ENCODE measurements at places on chromosomes 1 and 21.

DNA sequence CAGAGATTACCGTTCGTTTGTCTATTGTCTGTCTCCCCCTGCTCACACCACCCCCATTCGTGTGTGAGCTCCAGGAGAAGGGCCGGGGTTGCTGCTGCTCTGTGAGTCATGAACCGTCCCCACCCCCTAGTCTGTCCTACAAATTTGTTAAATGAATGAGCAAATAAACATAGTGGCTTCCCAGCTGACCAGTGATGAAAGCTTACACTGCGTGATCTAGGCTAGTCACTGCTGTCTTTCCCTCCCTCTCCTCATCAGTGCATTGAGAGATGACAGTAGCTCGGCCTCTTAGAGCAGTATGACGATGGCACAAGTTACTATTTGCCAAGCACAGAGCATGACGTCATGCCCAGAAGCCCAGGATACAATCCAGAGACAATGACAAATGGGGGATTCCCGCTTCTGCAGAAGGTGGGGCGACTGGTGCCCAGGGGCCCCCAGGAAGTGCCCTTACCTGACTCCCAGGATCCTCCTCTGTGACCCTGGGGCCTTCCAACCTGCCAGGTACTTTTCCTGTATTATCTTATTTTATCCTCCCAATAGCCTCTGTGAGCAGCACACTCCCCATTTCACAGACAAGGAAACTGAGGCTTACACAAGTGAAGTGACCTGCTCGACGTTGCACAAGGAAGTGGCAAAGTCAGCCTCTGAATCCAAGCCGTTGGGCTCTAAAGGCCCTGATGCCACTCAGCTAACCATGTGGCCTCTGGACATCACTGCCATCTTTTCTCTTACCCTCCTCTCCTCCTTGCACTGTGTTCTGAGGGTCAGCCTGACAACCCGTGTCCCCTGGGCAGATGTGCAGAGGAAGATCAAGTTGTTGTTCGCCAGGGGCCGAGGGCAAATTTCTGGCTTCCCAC is 8.6 kb upstream of the EPHA2 start:
- no peak for DNase-seq

GRCh38 chr1:30508611-30509010 is 214.8 kb downstream of the MATN1 start:
- DNase-seq, result no peak

- DNase-seq, result no peak
Measured at GRCh38 chr1:178871551-178872320, 859 bp upstream of the ANGPTL1 start.

DNA sequence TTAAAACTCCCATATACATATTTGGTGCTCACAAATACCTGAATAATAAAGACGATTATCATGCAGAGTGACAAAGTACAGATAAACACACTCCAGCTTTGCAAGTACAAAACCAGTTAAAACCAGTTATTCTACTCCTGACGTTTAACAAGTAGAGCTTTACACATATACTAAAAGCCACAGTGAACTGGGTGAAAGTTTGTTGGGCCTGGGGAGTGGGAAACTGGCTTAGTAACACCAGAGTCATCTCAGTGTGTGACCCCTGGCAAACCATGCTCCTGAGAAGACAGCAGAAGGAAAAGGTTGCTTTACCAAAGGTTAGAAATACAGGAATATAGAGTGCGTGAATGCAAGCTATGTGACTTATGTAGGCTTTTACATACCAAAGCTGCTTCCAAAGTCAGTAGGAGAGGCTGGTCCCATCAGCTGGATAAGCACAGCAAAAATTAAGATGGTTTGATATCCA is 148.1 kb downstream of the NRIP1 start:
- no peak for DNase-seq

DNA sequence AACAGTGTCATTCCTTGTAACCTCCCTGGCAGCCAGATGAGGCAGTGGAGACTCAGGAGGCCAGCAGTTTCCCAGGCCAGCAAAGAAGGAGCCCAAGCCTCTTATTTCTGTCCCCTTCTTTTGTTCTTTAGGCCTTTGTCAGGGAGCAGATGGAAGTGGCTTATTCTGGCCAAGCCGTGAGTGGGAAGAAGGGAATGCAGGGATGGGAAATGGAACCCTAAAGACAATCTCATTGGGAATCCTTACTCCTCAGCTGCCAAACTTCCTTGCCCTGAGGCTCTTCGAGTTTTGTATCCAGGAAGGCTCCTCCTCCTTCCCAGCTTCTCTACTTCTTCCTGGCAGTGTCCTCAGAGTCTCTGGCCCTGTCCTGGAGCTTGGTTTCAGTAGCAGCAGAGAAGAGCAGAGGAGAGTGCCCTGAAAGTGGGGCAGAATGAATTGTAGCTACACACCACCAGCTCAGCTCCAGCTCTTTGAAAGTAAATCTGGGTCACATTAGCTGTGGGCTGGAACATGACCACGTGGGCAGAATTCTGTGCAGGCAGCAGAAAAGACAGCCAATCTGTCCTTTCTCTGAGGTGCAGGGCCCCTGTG is 63.9 kb downstream of the NDUFS5 start:
- DNase-seq, result no peak

GRCh38 chr1:77794550-77794949 is 15.1 kb downstream of the MIGA1 start:
- no peak for DNase-seq

- DNase-seq, result no peak
Measured at GRCh38 chr1:50661626-50662025, 238.4 kb upstream of the DMRTA2 start.

GRCh38 chr1:67463298-67463955 is 33.2 kb upstream of the SERBP1 start:
- DNase-seq, result no peak

DNA sequence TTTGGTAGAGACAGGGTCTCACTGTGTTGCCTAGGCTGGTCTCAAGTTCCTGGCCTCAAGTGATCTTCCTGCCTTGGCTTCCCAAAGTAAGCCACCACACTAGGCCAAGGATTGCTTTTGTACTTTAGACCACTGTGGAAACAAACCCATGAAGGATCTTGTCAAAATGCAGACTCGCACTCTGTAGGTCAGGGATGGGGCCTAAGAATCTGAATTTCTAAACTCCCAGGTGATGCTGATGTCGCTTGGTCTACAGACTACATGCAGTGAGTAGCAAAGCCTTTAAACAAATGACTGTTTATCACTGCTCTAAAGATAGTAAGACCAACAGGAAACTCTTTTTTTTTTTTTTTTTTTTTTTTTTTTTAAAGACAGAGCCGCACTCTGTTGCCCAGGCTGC is 54.1 kb upstream of the MUTYH start:
- peak; percentile 2 for DNase-seq

- no peak for DNase-seq
Measured at GRCh38 chr1:244082969-244083368, 31.9 kb downstream of the ZBTB18 start.

DNA sequence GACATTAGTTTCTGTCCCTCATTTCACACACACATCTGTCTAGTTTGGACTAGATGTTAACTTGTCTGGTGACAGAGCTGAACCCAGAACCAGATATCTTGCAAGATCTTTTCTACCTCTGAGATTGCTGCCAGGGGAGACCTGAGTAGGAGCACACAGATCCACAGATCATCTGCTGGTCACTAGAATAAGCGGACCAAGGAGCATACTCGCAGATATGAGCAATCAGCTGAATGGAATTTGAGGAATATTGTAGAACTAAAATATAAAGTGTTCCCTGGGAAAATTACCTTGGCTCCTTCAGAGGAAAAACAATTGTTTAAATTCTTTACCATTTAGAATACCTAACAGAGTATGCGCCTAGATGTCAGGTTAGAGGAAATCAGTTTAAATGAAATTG is 90.7 kb downstream of the TNFSF18 start:
- no peak for DNase-seq

GRCh38 chr1:59915516-59915915 is 11.1 kb downstream of the CYP2J2 start:
- DNase-seq, result no peak

- DNase-seq, result no peak
Measured at GRCh38 chr1:220514256-220514655, 13.7 kb upstream of the MARK1 start.

DNA sequence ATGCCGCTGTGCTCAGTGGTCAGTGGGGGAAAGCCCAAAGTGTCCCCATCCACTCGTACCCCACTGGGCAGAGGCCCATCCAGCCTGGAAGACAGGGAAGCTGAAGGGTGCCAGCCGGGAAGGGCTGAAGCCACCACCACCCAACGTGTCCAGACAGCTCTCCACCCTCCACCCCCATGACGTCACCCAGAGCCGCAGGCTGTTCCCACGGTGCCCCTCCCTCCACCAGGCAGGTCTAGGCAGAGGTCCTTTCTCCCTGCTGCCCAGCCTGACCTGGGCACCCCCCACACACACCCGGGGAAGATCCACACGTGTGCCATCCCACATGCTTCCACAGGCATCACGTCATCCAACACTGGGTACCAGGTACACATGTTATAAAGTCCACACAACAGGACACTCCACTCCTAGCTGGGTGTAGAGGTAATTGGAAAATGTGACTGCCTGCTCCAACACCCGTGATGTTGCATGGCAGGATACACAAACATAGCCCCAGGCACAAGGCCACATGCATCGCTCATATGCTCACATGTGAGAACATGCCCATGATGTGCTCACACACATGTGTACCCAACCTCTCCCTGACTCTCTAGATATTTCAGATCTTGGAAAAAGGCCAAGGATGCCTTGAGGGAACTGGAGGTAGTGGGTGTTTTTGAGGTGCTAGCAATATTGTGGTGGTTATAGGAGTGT is 5.1 kb upstream of the ARHGAP30 start:
- DNase-seq, result no peak

GRCh38 chr1:233673261-233673946 is 59.5 kb downstream of the KCNK1 start:
- DNase-seq, result no peak

DNA sequence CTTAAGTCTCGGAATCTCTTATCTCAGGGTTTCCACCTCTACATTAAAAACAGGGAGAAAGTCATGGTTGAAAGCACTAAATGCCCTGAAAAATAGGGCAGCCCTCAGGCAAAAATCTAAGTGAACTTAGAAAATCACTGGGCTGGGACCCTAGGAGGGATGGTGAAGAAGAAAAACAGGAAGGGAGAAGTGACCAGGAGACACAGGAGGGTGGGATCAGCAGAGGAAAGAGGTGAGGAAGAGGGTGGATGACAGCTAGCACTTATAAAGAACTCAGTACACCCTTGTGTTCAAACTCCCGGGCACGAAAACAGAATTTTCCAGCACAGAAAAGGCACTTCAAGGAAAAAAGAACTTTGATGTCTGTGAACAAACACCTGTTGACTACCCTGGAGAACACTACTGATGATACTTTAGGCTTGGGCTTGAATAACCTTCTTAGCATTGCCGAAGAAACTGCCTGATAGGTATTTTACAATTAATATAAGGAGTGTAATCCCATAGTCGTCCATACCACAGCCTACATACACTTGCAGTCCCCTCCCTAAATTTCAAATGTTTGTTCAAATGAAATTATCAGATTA is 2.0 kb downstream of the CHML start:
- DNase-seq, result no peak

GRCh38 chr1:110174961-110175360 is 24.7 kb downstream of the SLC6A17 start:
- DNase-seq, result no peak

DNA sequence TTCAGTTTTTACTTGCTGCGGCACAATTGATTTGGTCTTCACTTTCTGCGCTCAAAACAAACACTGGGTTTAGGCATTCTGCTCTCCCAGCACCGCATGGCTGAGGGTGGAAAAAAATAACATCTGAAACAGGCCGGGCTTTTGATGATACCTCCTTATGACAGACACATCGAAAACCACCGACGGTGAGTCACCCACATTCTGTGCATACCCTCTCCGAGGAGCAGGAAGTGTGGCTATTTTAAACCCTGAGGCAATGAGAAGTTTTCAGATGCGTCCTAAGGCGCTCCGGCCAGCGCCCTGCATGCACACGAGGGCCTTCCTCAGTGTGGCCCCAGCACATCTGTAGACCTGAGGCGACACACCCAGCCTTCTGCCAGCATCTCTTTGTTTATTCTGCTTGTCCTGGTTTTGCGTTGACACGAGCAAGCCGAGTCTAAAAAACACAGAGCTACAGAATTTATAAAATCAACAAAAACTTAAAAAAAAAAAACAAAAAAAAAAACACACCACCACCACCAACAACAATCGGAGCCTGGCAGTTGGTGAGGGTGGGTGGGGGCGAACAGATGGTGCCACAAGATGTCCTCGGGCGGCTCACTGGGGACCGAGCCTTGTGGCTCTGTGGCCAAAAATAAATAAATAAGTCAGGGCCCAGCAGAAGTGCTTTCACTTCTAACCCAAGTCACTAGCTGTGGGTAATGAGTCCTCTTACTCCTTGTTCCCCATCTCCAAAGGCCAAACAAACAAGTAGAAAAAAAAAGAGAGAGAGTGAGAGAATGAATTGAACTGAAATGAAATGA is 162.6 kb upstream of the IRF2BP2 start:
- peak; percentile 88 for DNase-seq

GRCh38 chr1:187788718-187789117 is 960.0 kb downstream of the PLA2G4A start:
- DNase-seq, result no peak

DNA sequence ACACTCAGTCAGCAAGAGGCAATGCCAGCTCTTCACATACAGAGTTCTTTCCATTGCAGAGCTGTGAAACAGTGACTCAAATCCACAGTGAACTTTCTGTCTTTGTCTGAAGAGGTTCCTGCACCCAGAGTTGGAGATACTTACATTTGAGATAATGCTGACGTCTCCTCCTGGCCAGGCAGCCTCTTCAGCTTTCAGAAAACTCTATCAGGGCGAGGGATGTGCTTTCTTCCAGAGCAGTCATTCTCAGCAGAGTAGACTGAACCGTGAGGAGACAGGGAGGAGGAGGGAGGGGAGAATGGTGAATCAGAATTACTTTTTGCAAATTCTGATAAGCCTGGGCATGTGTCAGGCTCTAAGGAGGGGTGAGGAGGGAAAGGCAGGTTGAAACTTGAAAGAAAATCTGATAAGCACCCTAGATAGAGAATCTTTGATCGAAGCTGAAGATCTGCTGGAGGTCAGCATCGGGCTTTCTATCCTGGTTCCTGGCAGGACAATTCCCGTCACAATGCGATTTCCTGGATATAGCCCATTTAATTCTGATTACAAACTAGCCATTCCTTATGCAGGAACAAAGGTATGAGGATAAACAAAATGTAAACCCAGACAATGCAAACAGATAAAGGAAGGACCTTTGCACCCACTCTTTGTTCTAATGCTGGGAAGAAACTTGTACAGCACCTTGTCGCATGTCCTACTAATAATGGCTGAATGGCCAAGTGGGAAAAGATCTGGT is 18.9 kb upstream of the NID1 start:
- DNase-seq, result no peak

- DNase-seq, result no peak
Measured at GRCh38 chr1:90993245-90993644, 28.6 kb downstream of the ZNF644 start.

All from CD4-positive, alpha-beta T cell treated with Interleukin-12 subunit alpha and Interleukin-12 subunit beta, for 1 hour (primary cell).